Sigmoid colon (tissue), 7 donors: ENCODE measurements at places on chromosomes 12 and 14. TPM values are rescaled to one million over a fixed set of nuclear protein-coding genes. Genes with fewer than 3 reads are reported as not detected.

DNA sequence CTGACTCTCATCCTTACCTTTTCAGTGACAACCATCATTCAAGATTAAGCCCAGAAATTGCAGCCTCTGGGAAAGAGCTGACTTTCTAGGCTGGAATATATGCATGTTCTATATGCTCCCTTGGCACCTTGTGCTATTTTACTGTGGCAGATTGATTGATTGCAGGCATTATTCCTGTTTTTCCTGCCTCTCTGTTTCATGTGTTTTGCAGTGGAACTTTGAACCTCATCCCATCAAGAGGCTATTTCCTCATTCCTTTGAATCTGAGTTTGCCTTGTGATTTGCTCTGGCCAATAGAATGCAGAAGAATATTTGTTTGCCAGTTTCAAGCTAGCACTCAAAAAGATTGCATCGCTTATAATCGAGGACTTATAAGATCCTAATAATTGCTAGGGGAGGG, 174.8 kb upstream of the DCN start:
- no peak overlapping the region for H3K4me3 ChIP-seq
- no peak for DNase-seq
- no peaks in the 10 kb centered on the region for H3K36me3 ChIP-seq
- H3K27me3 ChIP-seq, result no peaks in the 10 kb centered on the region

Gene PTMS
- 392 TPM for total RNA-seq

Gene LRTM2
- 0.41 TPM for total RNA-seq

Gene PRH2
- not detected for total RNA-seq

- no peaks in the 10 kb centered on the region for H3K4me1 ChIP-seq
- no peak for DNase-seq
- no peaks in the 10 kb centered on the region for H3K27me3 ChIP-seq
- no peak overlapping the region for H3K4me3 ChIP-seq
- H3K36me3 ChIP-seq, result no peaks in the 10 kb centered on the region
- H3K27ac ChIP-seq, result no peak overlapping the region
Measured at GRCh38 chr14:99724196-99724891, 40.2 kb downstream of the CYP46A1 start.

Gene KCNMB4
- total RNA-seq, result 6.4 TPM

Gene KRT83
- total RNA-seq, result not detected

GRCh38 chr14:74645244-74645643, 33.2 kb upstream of the LTBP2 start:
- no peaks in the 10 kb centered on the region for H3K36me3 ChIP-seq
- H3K4me3 ChIP-seq, result no peak overlapping the region
- DNase-seq, result peak; percentile 38
- H3K27ac ChIP-seq, result no peak overlapping the region
- H3K27me3 ChIP-seq, result peaks cover 15% of the 10 kb centered on the region
